NCI-H460 (cell line): ENCODE measurements at places on chromosomes 6 and 20.

GRCh38 chr6:36855750-36856149, 16.5 kb upstream of the CPNE5 start:
- DNase-seq = no peak

DNA sequence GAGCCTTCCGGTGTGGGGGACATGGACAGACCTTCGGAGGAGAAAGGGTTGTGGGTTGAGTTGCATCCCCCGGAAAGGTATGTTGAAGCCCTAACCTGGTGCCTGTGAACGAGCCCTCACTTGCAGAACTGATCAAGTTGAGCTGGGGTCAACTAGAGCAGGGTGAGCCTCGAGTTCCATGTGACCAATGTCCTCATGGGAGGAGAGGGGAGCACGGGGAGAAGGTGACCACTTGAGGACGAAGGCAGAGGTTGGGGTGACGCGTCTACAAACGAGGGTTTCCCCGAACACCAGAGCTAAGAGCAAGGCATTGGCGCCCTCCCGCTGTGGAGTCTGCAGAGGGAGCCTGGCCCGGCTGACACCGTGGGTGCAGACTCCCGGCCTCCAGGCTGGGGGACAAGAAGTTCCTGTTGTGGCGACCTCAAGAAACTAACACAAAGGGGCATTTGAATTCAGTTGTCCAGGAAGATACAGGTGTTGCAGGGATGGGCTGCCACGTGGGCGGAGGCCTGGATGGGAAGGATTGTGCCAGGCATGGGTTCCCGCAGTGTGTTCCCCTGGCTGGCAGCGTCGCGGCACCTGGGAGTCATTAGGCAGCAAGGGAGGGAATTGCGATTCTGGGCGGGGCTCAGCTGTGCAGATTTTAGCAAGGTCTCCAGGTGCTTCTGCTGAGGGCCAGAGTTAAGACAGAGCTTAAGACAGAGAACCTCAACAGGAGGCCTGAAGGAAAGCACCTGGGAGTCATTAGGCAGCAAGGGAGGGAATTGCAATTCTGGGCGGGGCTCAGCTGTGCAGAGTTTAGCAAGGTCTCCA, 20.4 kb upstream of the UNC93A start:
- DNase-seq = no peak

- DNase-seq = no peak
These were observed 413.0 kb downstream of the PREX1 start for GRCh38 chr20:48414786-48415185.

GRCh38 chr6:19692506-19693298, 144.5 kb upstream of the ID4 start:
- DNase-seq = no peak

- DNase-seq = no peak
These were observed 82.2 kb upstream of the SLC22A16 start for GRCh38 chr6:110558575-110558974.
